ENCODE measurements at places on chromosomes 7 and 10.

DNA sequence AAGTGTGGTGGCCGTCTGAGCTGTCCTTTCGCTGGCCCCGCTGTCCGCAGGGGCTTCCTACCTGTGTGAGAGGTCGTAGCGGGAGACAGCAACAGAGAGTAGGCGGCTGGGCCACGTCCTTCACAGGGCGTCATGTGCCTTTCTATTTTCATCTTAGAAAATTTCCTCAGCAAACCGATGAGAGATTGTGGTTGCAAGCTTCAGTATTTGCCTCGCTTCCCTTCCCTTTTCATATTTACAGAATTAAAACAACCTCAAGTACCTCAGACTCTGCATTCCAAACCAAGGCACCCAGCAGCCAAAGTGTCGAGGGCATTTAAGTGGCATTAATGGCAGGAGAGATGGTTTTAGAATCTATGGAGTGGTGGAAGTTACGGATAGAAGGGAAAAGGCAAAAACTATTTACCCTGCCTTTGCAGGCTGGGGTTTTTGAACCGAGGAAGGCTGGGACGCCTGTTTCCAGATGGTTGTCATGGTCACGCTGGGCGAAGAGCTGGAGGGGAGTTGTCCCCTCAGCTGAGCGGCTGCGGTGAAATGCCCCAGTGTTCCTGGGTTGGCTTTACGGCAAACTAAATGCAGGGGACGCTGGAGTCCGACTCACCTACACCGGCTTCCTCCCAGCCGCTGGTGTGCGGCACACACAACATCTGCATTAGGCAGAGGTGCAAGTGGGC is 41.9 kb downstream of the WIPI2 start:
- DNase-seq: no peak

- DNase-seq: peak; percentile 15
Observed at GRCh38 chr10:119478811-119479341, 63.6 kb downstream of the RGS10 start.

DNA sequence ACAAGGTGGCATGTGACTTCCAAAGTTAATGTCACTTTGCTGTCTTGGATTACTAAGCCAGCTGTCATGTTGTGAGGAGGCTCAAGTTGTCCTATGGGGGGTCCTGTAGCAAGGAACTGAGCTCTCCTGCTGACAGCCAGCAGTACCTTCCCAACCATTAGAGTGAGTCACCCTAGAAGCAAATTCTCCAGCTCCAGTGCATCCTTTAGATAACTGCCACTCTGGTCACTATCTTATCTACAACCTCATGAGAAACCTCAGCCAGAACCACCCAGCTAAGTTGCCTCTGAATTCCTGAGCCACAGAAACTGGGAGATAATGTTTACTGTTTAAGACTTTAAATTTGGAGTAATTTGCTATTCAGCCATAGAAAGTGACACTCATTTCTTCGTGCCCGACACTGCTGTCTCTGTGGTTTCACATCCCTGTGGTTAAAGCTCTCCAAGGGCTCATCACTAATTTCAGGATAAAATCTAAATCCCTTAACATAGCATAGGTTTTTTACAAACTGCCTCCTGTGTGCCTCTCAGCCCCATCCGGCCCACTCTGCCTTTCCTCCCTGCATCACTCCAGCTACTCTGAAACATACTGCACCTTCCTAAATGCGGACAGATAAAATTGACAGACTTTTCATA is 83.5 kb downstream of the PRR15 start:
- DNase-seq: no peak

GRCh38 chr10:106107706-106108105 is 1056.8 kb downstream of the SORCS1 start:
- DNase-seq: no peak

DNA sequence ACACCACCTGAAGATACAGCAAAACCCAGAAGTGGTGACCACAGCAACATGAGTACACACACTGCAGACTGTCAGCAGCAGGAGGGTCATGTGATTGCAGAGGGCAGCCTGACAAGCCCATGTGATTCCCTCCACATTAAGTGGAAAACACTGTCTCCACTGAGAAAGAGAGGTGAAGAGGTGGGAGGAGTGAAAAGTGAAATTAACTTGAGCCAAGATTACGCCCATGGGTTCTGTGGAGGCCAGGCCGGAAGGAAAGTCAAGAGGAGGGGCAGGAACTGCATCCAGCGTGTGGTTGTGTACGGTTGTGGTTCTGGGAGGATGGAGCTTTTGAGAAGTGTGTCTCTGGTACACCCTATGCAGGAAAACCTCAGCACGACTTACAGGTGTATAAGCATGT is 138.5 kb downstream of the PLXNA4 start:
- DNase-seq: no peak

- peak; percentile 6 for DNase-seq
Observed at GRCh38 chr10:51403521-51403920, 295.9 kb downstream of the CSTF2T start.

DNA sequence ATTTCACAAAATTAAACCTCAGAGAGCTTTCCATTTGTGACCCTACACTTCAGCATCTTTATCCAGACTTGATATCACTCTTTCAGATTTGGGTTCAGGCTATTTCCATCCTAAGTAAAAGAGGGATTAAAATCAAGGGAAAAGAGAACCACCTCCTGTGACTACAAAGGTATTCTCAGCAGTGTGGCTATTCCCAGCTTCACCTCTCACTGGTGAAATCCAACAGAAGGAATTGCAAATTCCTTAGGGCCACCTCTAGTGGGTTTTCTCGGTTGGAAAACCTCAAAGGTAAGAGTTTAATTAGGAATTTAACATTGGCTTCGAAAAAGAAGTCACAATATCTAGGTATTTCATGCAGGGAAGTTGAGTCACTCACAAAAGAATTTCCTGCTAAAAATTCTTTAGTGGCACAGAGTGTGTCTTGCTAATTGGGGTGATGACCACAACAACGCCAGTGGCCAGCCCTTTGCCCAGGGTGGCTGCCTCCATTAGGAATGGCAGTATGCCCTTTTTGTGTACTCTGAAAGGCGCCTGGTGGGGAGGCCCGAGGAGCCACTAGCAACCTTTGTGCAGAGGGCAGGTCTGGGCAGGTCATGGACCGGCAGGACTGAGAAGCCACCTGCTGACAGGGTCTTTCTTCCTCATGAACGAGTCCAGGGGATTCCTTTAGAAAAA is 52.2 kb downstream of the SEM1 start:
- DNase-seq: no peak

DNA sequence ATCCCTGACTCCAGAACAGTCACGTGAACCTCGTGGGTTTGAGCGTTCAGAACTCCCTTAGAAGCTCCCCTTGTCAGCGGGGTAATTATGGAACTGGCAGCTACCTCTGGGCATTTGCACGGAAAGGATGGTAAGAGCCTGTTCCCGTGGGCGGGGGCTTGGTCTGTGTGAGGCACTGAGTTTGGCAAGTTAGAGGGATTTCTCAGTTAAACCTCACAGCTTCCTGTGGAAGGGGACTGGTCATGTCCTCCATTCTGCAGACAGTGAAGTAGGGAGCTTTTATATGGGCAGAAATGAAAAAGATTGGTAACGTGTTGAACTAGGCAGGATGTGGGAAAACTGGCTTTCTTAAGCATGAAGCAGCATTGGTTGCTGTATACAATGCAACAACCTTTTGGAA is 16.0 kb downstream of the PALD1 start:
- DNase-seq: no peak

- no peak for DNase-seq
Observed at GRCh38 chr7:80581486-80582260, 56.8 kb upstream of the CD36 start.

DNA sequence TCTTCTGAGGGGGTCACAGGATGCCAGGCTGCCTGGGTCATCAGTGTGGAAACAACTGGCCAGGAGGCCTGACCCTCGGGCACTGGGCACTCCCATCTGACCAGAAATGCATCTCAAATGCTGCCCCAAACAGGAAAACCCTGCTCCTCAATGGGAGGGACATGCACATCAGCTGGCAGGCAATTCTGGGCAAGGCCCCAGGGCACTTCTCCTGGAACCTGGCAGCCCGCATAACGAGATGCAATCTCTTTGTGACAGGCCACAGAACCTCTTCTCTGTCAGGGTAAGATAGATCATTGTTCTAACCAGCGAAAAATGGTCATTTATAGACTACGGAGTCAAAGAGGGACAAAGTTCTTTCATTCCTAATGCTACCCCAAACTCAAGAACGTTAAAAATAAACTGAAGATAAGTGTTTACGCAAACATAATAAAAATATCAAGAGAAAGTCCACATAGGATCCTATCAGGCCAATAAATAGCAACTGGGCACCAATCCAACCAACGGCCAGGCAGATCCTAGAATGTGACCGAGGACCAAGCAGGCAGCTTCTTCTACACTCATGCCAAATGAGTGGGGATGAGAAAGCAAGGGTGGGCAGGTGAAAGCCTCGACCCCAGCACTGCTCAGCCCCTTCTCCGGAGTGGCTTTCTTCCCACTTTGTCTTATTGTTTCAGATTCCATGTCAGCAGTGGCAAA is 212.3 kb downstream of the TCERG1L start:
- no peak for DNase-seq

DNA sequence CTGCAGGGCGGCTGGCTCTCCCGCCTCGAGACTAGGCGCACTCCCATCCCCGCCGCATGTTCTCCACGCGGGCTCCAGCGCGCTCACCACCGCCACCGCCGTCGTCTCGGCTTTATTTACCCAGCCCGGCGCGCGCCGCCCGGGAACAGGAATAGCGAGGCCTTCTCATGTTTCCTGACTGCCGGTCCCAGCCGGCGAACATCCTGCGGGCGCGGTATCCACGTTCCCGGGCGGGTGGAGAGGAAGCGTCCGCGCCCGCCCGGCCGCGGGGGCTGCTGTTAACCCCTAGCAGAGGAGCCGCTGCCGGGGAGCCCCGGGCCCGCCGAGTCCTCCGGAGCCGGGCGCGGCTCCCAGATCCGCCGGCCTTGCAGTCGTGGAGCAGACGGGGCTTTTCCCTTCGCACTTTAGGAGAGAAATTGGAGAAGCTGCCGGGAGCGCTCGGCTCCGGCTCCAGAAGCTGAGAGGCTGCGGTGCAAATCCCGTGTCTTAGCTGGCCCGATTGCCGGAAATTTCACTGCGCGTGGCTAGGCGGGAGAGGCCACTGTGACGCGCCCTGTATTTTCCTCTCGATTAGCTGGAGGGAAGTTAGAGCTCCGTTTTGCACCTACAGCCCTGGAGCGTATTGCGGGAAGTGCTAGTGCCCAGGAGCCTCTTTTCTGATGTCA is at the start of gene MKX:
Gene MKX, minus strand, starts transcription at position 88 of the 665 bp plus-strand sequence. CDS start 2,404 bp downstream, outside the sequence.
- peak; percentile 73 for DNase-seq

DNA sequence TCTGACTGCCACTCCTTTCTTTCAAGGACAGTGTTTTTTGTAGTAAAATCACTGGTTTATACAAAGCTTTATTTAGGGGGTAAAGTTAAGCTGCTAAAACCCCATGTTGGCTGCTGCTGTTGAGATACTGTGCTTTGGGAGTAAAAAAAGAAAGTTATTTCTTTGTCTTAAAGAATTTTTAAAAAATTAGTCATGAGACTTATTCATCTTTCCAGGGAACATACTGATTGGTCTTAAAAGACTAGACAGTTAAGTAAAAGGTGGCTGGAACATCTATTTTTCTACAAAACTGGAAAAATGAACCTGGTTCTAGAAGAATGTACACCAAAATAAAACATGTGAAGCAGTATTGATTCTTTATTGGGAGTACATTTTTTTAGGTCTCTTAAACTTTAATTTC is 20.6 kb downstream of the BBIP1 start:
- no peak for DNase-seq

DNA sequence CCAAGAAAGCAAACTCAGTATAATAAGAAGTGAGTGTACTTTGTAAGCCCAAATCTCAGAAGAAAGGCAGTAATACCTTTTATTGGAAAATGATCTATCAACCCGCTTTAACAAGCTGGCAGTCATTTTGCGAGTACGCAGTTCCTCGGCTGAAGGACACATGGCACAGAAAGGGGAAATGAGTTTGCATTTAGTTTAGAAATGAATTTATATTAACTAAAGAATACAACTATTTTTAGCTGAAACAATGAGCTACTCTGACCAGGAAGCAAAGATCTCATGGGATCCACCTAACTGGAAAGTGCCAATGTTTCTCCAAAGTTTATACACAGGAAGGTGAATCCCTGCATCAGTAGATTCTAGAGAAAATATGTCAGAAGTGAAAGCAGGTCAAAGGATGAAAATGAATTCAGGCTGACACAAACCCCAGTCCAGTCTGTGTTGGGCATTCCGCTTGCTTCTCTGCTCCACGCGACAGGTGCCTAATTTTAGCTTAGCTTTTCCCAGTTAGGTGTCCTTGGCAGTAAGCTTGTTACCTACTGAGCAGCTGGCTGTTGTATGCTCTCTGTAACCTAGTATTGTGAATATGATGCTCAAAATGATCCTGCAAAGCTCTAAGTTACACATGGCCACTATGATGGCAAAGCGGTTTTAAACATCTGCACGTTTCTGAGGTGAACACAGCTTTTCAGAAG is 112.8 kb downstream of the LARP4B start:
- DNase-seq: no peak

DNA sequence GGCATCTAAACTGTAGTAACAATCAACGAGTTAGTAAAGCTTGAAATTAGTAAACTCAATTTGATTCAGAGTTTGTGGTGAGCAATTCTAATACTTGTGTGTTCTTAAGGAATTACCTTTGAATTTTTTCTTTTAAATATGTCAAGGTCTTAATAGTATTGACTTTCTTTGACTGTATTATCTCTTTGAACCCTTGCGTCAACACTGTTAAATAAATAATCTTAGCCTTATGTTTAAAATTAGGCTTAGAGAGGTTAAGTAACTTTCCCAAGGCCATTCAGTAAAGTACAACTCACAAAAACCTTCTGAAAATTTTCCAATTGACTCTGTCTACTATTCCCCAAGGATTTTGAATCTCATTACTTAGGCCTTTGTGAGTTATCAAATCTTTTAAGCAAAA is 716.4 kb downstream of the NRG3 start:
- DNase-seq: no peak

DNA sequence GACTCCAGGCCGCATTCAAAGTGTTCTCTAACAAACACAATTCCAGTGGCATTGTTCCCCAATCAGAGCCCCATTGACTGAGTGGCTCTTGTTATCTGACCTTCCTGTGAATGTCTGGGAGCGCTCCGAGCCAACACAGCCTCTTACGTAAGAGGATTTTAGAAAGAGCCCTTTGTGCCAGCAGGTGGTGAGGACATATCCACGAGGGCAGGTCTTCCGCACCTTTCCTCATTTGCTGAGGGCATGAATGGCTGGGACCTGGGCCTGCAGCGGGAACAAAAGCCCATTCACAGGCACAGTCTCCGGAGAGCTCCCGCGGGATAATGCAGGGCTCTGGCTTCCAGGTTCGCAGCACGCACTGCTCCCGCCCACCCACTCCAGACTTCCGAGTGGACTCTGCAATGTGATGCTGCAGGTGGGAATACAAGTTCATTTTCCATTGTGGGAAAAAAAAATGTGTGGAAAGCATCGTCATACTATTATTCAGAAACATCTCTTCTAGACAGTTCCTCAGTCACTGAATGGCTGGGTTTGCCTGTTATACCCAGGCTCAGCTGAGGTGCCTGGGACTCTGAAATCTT is 295.0 kb upstream of the IGFBP3 start:
- DNase-seq: no peak

- peak; percentile 89 for DNase-seq
Observed at GRCh38 chr10:128064108-128064969, 61.9 kb downstream of the MKI67 start.

- peak; percentile 83 for DNase-seq
Observed at GRCh38 chr7:73995330-73995729, 32.6 kb upstream of the ELN start.

GRCh38 chr10:47065903-47066302 is 154.7 kb downstream of the PTPN20 start:
- DNase-seq: no peak

- no peak for DNase-seq
Observed at GRCh38 chr10:7315906-7316305, 94.9 kb downstream of the SFMBT2 start.

Measured in AG10803 (cell line).